Astrocyte (in vitro differentiated cells and primary cell): ENCODE measurements at places on chromosomes 4 and X. TPM values are rescaled to one million over a fixed set of nuclear protein-coding genes. Genes with fewer than 3 reads are reported as not detected.

The SSX2B gene
- not detected in 2 replicates for total RNA-seq

DNA sequence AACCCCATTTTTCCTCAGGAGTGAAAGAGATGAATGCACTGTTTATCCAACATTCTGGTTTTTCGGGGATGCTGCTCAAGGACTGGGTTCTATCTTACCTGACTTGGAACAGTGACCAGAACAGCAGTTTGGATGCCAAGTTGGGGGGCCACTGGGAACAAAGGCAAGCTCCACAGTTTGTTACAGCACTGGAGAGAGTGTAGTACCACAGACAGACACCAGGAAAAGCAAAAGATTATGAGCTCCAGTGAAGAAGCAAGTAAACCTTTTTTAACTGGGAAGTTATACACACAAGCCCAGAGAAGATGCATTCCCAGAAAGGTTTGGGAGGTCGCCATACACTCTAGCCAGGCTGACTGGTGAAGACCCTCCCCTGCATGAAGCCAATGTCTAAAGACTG, 13.6 kb downstream of the C4orf36 start:
- DNase-seq: no peak

The CD38 gene
- total RNA-seq: 0.94 and 1.0 TPM in 2 replicates

The CT45A10 gene
- total RNA-seq: not detected in 2 replicates

DNA sequence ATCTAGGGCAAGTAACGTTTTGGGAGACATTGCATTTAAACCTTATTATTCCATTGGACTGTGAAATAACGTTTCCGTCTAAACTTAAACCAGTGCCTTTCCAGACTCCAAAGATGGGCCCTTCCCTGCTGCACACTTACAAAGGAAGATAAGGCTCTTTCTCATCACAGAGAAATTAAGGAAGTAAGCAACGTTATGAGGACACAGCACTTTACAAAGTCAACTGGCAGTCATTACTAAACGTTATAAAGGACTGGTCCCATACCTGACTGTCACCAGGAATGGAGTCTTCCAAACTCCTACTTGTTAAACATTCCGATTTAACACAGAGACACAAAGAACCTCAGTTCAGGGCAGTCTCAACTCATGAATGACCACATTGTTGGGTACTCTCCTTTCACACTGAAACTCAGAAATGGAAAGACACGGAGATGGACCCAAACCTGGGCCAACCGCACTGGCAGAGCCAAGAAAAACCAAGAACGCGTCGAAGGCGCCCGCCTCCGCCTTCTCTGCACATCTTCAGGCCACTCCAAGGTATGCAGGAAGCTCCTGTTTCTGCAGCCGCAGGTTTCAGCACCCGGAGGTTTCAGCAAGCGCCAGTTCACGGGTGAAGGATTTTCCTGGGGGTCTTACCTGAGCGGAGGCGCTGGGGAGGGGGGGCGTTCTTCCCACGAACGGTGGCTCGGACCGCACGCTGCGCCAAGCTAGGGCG, 670 bp downstream of the PAPSS1 start:
- DNase-seq: peak; percentile 46
